ENCODE measurements at places on chromosomes 1 and 21. TPM values are rescaled to one million over a fixed set of nuclear protein-coding genes. Genes with fewer than 3 reads are reported as not detected.

The NKAIN1 gene
- polyA plus RNA-seq: 2.8 TPM

The ST6GALNAC3 gene
- polyA plus RNA-seq: 29.1 TPM

The STUM gene
- polyA plus RNA-seq: 1.3 TPM

DNA sequence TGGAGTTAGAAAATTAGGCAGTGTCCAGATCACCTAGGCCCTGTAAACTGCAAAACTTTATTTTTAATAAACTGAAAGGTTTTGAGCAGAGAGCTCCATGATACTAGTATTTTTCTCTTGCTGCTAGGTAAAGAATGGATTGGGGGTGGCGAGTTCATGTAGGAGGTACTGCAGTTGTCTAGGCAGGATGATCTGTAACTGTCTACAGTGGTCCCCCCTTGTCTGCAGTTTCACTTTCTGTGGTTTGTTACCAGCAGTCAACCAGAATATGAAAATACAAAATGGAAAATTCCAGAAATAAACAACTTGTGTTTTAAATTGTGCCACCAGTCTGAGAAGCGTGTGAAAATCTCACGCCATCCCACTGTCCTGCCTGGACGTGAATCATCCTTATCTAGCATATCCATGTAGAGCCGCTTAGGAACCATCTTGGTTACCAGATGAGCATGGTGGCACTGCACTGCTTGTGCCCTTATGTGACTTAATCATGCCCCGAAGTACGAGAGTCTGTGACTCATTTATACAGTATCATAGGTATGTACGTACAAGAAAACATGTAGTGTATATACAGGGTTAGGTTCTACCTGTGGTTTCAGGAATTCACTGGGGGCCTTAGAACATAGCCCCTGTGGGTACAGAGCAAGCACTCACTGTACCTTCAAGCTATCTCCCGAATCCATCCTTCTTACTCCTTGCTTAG, 94.2 kb downstream of the AHCTF1 start:
- H3K4me3 ChIP-seq: no peak overlapping the region
- H3K4me1 ChIP-seq: no peaks in the 10 kb centered on the region
- H3K27me3 ChIP-seq: no peaks in the 10 kb centered on the region
- no peak overlapping the region for H3K27ac ChIP-seq

GRCh38 chr1:45306319-45306718, 20.4 kb upstream of the HPDL start:
- DNase-seq: no peak
- no peak overlapping the region for H3K27ac ChIP-seq
- H3K36me3 ChIP-seq: no peaks in the 10 kb centered on the region
- no peaks in the 10 kb centered on the region for H3K27me3 ChIP-seq

GRCh38 chr1:76240316-76240715, 165.8 kb downstream of the ST6GALNAC3 start:
- no peak overlapping the region for H3K4me3 ChIP-seq
- H3K27ac ChIP-seq: no peak overlapping the region
- no peaks in the 10 kb centered on the region for H3K27me3 ChIP-seq
- H3K36me3 ChIP-seq: no peaks in the 10 kb centered on the region

DNA sequence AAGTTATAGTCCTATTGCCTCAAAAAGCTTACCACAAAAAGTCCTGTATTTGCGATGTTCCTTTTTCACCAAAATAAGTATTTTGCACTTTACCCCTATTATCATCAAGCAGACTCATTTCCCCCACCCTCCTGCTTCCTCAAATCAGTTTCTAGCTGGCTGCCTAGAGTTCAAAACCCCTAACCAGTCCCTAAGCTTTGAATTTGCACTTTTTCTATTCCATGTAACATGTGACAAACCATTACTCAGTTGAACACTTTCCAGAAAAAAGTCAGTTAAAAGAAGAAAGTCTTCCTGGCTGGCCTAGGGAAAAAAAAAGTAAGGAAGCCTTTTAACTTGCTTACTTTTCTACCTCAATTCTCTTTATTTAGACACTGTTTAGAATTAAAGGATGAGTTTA, 8.2 kb downstream of the CEP170 start:
- no peaks in the 10 kb centered on the region for H3K27me3 ChIP-seq
- no peak overlapping the region for H3K4me3 ChIP-seq
- no peak for DNase-seq
- H3K4me1 ChIP-seq: no peaks in the 10 kb centered on the region

- no peak for DNase-seq
- H3K4me1 ChIP-seq: no peaks in the 10 kb centered on the region
These were observed 651 bp upstream of the HPCA start for GRCh38 chr1:32885676-32886003.

- H3K4me3 ChIP-seq: no peak within 1 kb of the TSS
- H3K4me1 ChIP-seq: no peaks in the 10 kb centered on the region
- DNase-seq: no peak
- no peaks in the 10 kb centered on the region for H3K27me3 ChIP-seq
- H3K36me3 ChIP-seq: no peaks in the 10 kb centered on the region
These were observed at the start of gene AADACL4 for GRCh38 chr1:12643785-12644184. Gene AADACL4 (plus strand): TSS chr1:12644085. CDS start chr1:12644547, 462 bp downstream.

- peaks cover 88% of the 10 kb centered on the region for H3K4me1 ChIP-seq
- no peaks in the 10 kb centered on the region for H3K27me3 ChIP-seq
- DNase-seq: no peak
- no peaks in the 10 kb centered on the region for H3K36me3 ChIP-seq
- H3K27ac ChIP-seq: no peak overlapping the region
These were observed 3.1 kb upstream of the GJC2 start for GRCh38 chr1:228146417-228147150.

- H3K27me3 ChIP-seq: no peaks in the 10 kb centered on the region
- no peak overlapping the region for H3K27ac ChIP-seq
- no peaks in the 10 kb centered on the region for H3K4me1 ChIP-seq
- no peak overlapping the region for H3K4me3 ChIP-seq
- DNase-seq: no peak
These were observed 8.9 kb downstream of the CHI3L2 start for GRCh38 chr1:111236379-111236778.

All from left lung (tissue), 14 donors.